Inflammatory macrophage treated with lipopolysaccharide for 1 hour (primary cell): ENCODE measurements at places on chromosomes 4 and X.

GRCh38 chr4:2663275-2663674 lies 92.9 kb downstream of the TNIP2 start:
- DNase-seq, result no peak

GRCh38 chr4:42515156-42515884 lies 118.0 kb downstream of the SHISA3 start:
- no peak for DNase-seq

GRCh38 chr4:22299678-22300077 lies 216.2 kb downstream of the ADGRA3 start:
- DNase-seq, result no peak

- no peak for DNase-seq
Measured at GRCh38 chr4:25875281-25875745, 12.5 kb upstream of the SEL1L3 start.

GRCh38 chr4:26044983-26045382 lies 131.0 kb downstream of the SMIM20 start:
- DNase-seq, result no peak

DNA sequence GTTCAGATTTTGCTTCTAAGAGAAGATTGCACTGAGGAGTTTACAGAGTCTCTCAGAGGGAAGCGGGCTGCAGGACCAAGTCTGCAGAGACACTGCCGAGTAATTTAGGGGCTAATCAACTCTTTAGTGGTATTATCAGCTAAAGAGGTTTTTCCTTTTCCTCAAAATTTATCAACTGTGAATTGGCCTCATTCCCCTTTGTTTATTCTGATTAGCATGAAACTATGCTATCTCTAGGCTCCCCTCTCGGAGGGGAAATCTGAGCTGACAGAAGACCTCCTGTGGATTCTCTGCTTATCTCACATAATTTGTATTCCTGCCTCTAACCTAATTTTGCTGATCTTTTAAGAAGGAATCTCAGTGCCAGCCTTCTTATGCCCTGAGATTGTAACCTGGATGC lies 201.0 kb downstream of the DCTD start:
- DNase-seq, result no peak

DNA sequence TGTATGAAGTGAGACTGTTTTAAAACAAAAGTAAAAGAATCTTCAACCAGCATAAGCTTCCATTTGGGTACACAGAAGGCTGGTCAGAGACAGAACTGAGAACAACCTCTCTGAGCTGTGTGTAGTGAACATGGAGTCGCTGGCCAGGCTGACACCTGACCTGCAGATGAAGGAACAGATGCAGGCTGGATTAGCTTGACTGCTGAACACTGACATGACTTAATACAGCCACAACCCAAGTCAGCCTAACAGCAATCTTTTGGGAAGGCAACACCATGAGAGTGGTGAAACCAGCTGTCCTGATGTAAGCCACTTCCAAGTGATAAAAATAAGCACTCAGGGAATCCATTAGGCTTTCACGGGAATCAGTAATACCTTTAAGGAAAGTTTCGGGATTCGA lies 10.1 kb downstream of the SCARB2 start:
- DNase-seq, result no peak

- DNase-seq, result no peak
Measured at GRCh38 chr4:148649652-148650331, 207.6 kb upstream of the NR3C2 start.

DNA sequence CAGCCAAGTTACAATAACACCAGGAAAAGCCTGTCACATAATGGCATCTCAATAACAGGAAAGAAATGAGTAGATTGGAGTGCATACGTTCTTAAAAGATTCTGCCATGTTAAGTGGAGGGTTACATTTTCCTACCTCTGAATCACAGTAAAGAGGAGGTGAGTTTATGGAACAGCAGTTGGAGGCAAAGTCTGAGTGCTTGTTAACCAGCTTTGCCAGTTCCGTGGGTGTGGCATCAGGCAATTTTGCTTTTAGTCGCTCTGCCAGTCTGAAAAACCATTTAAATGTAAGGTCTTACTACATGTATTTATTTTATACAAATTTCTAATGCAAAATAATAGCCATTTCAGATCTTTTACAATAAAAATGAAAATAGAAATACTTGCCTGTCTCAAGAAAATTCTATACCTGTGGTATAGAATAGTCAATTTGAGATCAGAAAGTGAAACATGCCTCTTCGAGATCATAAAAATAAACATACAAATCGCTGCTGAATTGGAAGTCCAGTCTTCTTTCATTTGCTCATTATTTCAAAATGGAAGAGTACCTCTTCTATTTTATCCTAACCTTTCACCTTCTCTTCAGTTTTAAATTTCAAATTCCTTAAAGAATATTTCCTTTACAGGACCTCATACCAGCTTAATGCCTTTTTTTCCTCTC lies 31.4 kb downstream of the GC start:
- no peak for DNase-seq

GRCh38 chr4:138226351-138226750 lies 15.8 kb downstream of the SLC7A11 start:
- no peak for DNase-seq

DNA sequence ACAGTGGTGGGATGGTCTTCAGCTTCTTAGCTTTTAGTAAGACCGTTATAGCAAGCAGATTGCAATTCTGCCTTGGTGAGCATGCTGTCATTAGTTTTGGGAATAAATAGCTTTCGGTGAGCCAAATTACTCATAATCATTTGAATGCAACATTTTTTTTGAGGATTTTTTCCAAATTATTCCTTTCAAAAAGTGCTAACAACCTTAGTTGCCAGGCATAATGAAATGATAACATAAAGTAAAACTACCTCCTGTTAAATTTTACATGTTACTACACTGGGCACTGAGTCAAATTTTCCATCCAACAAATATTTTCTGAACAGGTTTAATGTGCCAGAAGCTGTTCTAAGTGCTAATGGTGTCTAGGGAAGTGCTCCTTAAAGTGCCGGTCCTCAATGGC lies 15.8 kb upstream of the NPFFR2 start:
- DNase-seq, result no peak

DNA sequence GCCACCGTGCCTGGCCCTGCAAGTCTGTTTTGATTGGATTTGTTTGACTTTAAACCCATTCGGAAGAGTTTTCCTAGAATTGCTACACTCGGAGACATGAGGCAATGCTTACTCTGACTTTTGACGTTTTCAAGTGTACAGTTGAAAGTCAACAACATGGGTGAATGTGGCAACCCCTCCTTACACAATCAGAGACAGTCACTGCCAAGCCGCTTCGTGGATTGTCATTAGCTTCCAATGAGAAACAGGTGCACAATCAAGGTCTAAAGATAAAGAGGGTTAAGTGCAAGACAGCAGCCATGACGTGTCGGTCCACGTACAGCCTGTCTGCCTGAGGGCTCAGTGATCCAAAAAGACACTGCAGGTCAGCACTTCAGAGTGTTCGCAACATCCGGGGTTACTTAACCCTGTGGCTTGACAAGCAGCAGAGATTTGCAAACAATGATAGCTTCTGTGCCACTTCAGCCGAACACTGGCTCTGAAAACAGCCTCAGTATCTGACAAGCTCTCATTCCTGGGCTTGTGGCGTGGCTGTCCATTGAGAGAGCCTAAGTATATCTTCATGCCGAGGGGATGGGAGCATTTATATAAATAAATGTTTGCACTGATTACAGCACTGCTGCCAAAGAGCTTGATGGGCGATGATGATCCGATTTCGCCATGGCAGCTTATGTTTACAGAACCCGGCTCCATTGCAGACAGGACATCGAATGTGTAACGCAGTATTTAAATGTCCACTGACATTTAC lies 180.0 kb downstream of the DHRSX start:
- peak; percentile 72 for DNase-seq

DNA sequence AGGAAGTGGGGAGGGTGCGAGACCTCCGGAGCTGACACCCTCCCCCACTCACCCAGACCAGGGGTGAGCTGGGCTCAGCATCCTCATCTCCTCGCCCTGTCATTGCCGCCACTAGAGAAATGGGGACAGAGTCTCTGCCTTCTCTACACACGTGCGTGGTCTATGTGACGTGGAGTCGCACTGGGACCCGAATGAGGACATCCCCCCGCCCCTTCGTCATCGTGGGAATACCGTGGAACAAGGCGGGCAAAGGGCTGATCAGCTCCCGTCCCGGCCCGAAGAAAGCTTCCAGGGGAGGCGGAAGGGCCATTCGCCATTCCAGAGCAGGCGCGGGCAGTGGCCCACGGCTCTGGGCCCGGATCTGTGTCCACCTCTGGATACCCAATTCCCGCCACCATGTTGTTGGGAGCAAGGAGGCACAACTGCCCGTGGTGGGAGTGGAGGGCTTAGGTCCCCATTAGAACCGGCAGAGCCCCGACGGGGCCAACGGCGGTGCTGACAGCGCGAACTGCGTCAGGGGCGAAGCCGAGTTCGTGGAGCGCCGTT lies 12.0 kb downstream of the HMX1 start:
- no peak for DNase-seq

- DNase-seq, result no peak
Measured at GRCh38 chr4:20444599-20445337, 193.1 kb downstream of the SLIT2 start.

GRCh38 chr4:93897559-93897958 lies 69.0 kb downstream of the ATOH1 start:
- DNase-seq, result no peak

DNA sequence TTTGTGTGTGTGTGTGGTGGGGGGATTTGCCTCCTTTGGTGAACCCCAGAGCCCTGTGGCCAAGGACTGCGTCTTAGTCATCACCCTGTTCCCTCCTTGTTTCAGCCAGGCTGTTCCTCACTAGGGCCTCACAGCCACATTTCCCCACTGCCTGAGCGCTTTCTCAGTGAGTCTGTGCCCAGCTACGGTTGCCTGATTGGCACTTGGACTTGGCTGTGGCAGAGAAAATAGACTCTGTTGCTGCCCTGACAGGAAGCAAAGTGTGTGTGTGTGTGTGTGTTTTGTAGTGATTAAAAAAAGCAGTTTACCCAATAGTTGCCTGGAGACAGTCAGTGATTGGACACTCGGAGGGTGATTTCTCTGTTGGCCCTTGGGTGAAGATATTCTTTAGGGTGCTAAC lies 113.0 kb downstream of the UCHL1 start:
- DNase-seq, result no peak

GRCh38 chr4:8741513-8742226 lies 130.0 kb downstream of the HMX1 start:
- no peak for DNase-seq

DNA sequence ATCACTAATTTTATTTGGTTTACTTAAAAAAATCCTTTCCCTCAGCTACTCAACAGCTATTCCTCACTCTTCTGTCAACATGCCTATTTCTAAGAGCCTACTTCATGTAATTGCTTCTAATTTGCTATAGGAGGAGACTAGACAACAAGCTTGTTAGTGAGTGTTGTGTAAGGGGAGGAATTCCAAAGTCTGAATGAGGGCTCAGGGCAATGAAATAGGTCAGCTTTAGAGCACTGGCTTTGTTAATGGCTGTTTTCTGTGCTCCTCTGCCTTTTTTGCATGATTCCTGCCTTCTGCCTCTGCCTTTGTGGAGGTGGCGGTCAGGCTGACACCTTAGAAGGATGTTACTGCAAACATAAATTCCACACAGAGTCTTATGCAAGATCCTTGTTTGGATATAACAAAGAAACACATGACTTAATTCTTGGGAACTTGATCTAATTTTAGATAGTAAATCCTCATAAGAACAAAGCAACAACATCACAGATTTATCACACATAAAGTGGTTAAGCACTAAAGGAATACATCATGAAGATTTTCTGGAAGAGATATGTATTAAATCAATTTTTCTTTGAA lies 15.0 kb upstream of the PAGE1 start:
- peak; percentile 17 for DNase-seq

DNA sequence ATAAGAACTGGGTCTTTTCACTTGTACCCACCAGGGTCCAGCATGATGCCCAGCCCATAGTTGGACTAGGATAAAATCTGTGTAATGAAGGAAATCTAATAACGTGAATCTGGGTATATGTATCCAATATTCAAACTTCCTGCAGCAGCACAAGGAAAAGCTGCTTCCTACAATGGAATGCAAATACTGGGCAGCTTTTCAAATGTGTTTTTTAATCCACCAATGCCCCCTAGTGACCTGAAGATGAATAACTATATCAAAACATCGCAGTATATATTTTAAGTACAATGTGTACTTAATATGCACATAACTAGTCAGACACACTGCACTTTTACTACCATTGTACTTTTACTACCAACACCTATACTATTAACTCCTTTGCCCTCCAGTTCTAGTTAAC lies 5.3 kb downstream of the APOO start:
- peak; percentile 69 for DNase-seq

DNA sequence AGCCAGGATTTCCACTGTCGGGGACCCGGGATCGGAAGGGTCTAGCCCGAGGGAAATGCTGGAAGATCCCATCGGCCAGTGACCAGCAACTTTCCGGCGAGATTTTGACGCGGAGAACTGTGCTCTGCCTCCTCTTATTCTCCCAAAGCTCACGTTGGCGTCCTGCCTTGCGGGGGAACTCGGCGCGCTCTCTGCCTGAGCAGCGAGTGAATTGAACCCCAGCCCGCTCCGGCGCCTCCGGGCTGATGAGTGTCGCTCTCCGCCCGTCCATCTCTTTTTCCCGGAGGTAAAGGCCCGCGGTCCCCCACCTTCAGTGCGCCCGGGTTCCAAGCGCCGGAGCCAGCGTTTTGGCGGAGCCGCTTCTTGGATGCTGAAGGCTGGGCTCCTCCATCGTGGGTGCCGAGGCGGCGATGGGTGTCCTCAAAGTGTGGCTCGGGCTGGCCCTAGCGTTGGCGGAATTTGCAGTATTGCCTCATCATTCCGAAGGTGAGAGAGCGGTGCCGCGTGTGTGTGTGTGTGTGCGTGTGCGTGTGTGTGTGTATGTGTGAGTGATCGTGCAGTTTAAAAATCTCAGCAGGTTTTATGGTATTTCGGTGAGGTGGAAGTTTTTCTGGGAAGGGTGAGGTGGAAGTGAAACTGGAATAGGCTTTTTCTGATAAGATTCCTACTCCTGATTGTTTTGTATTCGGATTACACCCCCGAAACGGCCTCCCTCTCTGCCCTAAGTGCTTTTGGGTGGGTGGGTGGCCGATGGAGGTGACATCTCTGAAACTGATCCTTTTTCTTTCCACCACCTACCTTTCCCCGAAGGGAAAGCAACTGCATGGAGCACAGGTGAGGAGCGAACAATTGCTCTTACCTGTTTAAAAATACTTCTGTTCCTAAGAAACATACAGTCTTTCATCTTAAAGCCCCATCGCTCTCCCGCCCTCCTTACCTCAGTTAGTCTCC lies 752 bp downstream of the FRAS1 start:
- DNase-seq, result no peak

GRCh38 chrX:153764786-153765137 lies 713 bp downstream of the PLXNB3 start:
- DNase-seq, result no peak
